Ovary (tissue), 10 donors: ENCODE measurements at places on chromosomes 5 and 9.
A peak's percentile ranks its signal among the peaks of the same experiment; 100 is the strongest.

- no peaks in the 10 kb centered on the region for H3K36me3 ChIP-seq
- H3K4me1 ChIP-seq: no peaks in the 10 kb centered on the region
- H3K4me3 ChIP-seq: no peak overlapping the region
- DNase-seq: no peak
- no peak overlapping the region for H3K27ac ChIP-seq
Observed at GRCh38 chr9:112689161-112689740, 28.7 kb downstream of the INIP start.

GRCh38 chr9:68955330-68955729, 58.6 kb downstream of the PRKACG start:
- no peaks in the 10 kb centered on the region for H3K4me1 ChIP-seq
- H3K4me3 ChIP-seq: no peak overlapping the region
- DNase-seq: no peak

- no peak overlapping the region for H3K27ac ChIP-seq
- H3K4me1 ChIP-seq: peaks cover 11% of the 10 kb centered on the region
- no peaks in the 10 kb centered on the region for H3K27me3 ChIP-seq
- H3K36me3 ChIP-seq: no peaks in the 10 kb centered on the region
Observed at GRCh38 chr9:33379666-33380389, 22.5 kb downstream of the AQP7 start.

DNA sequence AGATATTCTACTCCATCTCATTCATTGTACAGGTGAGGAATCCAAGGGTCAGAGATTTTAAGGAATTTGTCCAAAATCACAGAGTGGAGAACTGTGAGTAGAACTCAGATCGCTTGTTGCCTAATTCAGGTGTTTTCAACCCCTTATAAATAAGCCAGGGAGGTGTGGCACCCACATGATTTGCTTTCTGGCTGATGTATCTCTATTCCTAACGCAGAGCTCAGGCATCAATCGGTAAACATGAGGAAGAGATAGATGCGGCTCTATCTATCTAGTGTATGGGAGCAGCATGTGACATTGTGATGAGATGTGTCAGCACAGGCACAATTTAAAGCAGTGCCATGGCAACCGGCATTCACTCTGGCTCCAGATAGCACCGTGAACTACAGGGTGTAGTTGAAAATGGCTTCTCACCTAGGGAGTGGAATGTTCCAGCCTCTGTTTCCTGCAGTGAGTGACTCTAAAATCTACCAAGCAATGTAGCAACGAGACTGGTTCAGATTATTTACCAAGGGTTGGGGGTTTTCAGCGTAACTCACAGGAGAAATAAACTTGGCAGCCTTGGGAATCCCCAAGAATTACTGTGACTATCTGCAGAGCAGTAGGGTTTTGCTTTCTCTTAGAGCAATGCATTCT, 53.4 kb upstream of the SUB1 start:
- H3K27me3 ChIP-seq: no peaks in the 10 kb centered on the region
- DNase-seq: no peak
- no peaks in the 10 kb centered on the region for H3K36me3 ChIP-seq
- no peaks in the 10 kb centered on the region for H3K4me1 ChIP-seq

DNA sequence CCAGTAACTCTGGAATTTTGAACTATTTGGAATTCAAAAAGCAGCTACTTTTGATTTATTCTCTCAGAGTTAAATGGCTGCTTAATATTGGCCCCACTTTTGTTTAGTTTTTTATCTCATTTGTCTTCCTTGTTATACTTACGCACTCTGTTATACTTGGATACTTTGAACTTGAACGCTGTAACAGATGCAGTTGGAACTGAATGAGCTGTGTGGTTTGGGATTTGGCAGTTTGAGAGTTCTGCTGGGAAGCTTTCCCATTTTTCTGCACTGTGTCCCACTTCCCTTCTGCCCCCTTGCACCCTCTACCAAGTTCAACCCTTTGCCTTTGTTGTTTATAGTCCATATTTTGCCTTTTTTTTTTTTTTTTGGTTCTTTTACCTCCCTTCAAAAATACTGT, 3.8 kb downstream of the RHOBTB3 start:
- no peaks in the 10 kb centered on the region for H3K27me3 ChIP-seq
- no peaks in the 10 kb centered on the region for H3K36me3 ChIP-seq
- H3K27ac ChIP-seq: peak overlapping the region; percentile 99
- peaks cover 6% of the 10 kb centered on the region for H3K4me1 ChIP-seq
- no peak for DNase-seq
- no peak overlapping the region for H3K4me3 ChIP-seq

DNA sequence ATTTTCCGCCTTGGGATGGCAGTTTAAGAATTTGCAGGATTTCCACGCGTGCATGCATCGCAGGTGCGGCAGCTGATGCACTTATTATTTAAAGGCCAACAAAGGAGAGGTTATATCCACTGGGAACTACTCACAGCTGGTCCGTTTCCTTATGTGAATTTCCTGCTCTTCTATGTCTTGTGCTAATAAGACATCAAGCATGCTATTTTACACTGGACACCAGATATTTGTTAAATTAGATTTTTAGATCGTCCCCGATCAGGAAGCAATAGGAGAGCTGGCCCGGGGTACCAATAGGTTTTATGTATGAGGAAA, 476 bp upstream of the DTWD2 start:
- H3K36me3 ChIP-seq: no peaks in the 10 kb centered on the region
- H3K27ac ChIP-seq: no peak overlapping the region
- peak overlapping the region; percentile 72 for H3K4me3 ChIP-seq
- H3K4me1 ChIP-seq: no peaks in the 10 kb centered on the region
